Right renal cortex interstitium (tissue), 3 donors: ENCODE measurements at places on chromosomes 2 and 18.

DNA sequence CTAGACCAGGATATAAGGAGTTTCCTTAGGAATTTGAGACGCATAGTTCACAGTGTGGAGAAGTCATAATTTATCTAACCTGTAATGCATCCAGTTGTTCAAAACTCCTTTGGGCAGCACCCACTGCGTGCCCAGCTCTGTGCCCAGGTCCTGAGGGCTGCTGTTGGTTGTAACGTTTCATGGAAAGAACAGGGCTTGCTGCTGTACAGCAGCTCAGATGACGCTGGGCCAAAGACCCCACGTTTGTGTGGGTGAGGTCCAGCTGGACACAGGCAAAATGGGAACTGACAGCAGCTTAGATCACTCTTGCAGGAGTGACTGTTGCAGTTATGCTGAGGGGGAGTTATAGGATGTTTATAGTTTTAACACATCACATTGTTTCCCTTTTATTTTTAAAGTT, 30.0 kb upstream of the HS6ST1 start:
- DNase-seq = no peak

- DNase-seq = no peak
Observed at GRCh38 chr2:189536830-189537229, 43.8 kb downstream of the SLC40A1 start.

- DNase-seq = no peak
Observed at GRCh38 chr2:37344453-37345361, at the start of gene QPCT. Gene QPCT, plus strand, starts transcription at chr2:37344630. Its CDS starts 102 bp downstream, at chr2:37344732.

GRCh38 chr2:227782804-227783203, 30.8 kb upstream of the CCL20 start:
- no peak for DNase-seq

- DNase-seq = no peak
Observed at GRCh38 chr2:34159901-34160300, 560.8 kb upstream of the FAM98A start.

GRCh38 chr18:9894454-9895068, 8.8 kb downstream of the TXNDC2 start:
- no peak for DNase-seq

DNA sequence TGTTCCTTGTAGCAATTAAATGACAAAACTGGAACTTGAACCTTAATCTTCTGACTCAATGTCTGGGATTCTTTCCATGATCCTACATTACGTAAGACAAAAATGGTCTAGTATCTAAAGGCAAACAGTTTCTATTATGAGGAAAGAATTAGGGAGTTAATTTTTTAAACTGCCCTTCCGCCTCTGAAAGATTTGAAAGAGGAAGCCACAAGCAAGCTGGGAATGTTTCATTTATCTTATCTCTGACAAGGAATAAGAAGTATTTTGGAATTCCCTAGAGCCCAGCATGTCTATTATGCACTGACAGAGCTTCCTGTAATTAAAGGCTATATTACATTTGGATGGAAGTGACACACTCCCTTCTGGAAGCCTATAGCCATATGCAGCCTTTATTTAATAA, 558.8 kb upstream of the CDH2 start:
- DNase-seq = peak; percentile 4

DNA sequence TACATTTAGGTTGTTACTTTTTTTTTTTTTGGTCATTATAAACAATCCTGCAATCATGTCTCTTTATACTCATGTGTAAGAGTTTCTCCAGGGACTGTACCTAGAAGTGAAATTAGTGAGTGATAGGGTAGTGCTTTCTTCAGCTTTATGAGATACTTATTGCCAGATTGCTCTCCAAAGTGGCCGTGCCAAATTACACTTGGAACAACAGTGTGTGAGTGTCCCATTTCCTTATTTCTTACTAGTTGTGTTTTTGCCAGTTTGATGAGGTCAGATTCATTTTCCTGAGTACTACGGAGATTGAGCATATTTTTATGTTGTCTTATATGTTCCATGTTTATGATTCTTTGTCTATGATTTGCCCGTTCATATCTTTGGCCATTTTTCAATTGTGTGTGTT, 39.2 kb downstream of the GALNT1 start:
- no peak for DNase-seq

GRCh38 chr18:21242141-21242779, at the start of gene GREB1L:
Gene GREB1L, plus strand, starts transcription at chr18:21242232. Its CDS starts 141,287 bp downstream, at chr18:21383519.
- no peak for DNase-seq

DNA sequence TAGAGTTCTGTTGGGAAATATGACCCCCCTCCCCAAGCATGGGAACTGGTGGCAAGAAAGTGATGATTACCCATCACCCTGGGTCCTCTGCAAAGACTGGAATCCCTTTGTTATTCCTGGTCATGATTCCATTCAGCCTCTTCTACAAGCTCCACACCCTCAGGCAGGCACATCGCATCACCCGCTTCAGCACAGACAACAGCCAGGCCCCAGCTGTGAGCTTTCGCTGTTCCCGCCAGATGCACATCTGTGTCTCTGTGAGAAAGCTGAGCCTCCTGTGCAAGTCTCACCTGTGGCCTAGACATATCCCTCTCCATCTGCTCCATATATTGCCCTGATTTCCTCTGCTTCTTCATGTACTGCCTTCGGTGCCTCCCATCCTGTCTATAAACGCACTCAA, 368.0 kb upstream of the RAB6C start:
- no peak for DNase-seq

GRCh38 chr2:156325688-156326525, 6.6 kb downstream of the NR4A2 start:
- no peak for DNase-seq

DNA sequence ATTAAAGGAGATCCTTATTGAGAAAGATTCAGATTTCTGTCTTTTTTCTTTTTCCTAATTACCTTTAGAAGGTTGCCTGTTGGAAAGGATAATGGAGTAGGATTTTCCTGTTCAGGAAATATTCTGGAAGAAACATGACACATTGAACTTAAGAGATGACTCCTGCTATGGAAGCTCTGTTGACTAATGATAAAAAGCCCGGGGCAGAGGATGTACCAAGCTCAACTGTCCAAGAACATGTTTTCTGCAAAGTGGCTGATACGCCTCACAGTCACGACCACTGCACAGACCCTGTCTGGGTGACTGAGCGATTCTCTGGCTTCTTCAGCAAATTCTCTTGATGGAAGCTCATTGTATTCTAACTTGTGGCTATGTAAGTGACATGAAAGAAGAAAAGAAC, 86.2 kb upstream of the THOC1 start:
- DNase-seq = no peak

GRCh38 chr2:237156857-237157779, 71.4 kb downstream of the COPS8 start:
- DNase-seq = no peak

DNA sequence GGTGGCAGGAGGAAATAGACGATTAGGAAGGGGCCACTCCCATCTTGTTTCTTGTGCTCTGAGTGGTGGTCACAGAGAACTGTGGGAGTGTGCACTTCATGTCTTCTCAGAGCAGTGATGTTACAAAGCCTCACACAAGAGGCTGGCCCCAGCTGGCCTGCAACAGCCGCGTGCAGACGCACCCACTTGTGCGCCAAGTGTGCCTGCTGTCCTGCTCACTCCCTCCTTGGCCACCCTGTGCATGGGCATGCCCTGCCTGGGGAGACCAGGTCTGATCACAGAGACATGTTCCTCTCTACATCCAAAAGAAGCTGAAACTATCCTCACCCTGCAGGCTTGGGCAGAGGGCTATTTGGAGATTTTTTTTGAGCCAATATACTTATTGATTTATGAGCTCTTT, 108.4 kb downstream of the MRO start:
- DNase-seq = no peak

GRCh38 chr2:100544911-100545596, 17.7 kb upstream of the PDCL3 start:
- peak; percentile 13 for DNase-seq

GRCh38 chr18:46171331-46171730, 67.1 kb downstream of the HAUS1 start:
- no peak for DNase-seq

- peak; percentile 74 for DNase-seq
Observed at GRCh38 chr2:37832590-37833197, 92.4 kb upstream of the RMDN2 start.

GRCh38 chr2:128622955-128623620, 304.4 kb upstream of the HS6ST1 start:
- DNase-seq = no peak

GRCh38 chr2:190178066-190178722, 115.7 kb upstream of the MSTN start:
- no peak for DNase-seq

DNA sequence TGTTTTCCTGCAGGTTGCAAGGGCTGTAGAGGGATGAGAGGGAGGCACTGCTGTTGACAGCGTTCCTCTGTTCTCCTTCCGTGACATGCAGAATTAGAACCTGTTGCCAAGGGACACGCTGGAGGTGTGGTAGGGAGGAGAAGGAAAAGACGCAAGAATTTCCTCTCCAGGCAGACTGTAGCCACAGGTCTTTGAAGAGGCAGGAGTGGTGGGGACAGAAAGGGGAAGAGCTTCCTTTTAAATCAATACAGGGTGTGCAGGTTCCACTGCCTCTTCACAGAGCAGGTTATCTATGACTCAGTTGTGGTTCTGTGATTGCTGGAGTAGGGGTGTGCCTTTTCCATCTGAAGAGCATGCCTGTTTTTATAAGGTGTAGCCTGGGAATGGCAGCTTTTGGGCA, 133.0 kb downstream of the WDSUB1 start:
- DNase-seq = no peak

DNA sequence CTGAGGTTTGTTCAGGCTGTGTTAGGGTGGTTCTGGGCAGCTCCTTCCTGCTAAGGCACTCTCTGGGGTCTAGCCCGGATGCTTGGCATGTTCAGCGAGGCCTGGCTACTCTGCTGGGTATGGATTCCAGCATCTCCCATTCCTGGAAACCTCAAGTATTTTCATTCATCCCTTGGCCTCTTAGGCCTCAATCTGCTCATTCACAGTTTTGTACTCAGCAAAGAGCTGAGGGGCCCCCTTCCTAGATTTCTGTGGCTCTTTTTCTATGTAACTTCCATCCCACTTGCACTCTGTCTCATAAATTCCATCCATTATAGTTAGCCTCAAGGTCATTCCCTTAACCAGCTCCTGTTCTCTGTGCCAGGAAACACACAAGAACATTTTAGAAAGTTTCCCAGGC, 798.8 kb upstream of the HS6ST1 start:
- DNase-seq = no peak

DNA sequence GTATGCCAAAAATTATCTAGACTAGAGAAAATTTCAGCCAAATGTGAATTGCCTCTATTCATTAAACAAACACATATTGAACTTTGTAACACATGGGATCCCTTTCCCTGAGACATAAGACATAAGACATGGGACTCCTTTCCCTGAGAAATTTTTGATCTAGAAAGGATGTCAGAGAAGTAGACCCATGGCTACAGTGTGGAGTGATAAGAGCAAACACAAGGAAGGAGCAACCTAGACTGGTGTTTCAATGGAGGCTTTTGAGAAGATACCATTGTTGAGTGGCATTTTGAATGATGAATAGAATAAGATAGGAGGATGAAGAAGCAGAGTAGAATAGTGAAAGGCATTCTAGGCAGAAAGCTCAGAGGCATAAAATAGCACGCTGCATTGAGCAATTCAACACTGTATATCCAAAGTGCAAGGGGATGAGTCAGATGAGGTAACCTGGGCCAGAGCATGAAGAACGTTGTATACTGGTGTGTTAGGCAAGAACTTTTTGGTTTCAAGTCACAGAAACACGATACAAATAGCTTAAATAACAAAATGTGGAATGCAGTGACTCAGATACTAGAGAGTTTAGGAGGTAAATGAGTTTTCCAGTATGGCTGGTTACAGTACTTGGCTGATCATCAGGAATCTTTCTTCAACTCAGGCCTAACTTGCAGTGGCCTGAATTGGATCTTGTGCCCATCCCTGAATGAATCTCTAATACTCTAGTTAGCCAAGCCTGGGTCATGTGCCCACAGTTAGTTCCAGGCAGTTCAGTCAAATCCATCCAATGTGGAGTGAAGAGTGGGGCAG, 129.8 kb upstream of the TANK start:
- no peak for DNase-seq

GRCh38 chr2:37167636-37168180, 10.9 kb upstream of the EIF2AK2 start:
- no peak for DNase-seq

DNA sequence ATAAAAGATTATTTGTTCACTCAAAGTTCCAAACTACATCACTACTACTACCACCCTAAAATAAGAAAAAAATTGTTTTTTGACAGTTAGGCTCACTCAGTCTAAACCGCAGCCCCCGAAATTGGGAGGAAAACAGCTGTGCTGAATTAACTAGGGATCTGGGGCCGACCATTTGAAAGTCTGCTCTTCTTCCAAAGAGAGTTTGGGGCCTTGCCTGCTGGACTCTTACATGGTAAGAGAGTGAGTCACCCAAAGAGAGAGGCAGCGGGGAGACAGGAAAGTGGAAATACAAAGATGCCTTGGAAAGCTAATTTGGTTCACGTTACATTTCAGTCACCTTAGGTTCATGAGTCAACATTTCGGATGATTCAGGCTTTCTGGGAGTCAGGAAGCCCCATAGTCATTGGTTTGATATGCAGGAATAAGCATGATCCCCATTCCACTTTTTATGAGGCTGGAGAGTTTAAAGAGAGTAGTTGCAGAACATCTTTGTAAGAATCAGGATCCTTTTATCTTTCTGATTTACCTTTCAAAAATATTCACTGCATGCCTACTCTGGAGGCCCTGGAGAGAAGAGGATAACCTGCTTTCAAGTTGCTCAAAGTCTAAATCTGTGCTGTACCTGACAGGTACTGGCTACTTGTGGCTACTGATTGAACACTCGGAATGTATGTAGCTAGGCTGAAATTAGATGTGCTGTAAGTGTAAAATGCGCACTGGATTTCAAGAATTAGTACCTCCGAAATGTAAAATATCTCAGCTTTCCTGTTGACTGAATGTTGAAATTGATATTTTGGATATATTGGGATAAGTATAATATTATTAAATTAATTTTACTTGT, 995 bp upstream of the RTN4 start:
- no peak for DNase-seq

DNA sequence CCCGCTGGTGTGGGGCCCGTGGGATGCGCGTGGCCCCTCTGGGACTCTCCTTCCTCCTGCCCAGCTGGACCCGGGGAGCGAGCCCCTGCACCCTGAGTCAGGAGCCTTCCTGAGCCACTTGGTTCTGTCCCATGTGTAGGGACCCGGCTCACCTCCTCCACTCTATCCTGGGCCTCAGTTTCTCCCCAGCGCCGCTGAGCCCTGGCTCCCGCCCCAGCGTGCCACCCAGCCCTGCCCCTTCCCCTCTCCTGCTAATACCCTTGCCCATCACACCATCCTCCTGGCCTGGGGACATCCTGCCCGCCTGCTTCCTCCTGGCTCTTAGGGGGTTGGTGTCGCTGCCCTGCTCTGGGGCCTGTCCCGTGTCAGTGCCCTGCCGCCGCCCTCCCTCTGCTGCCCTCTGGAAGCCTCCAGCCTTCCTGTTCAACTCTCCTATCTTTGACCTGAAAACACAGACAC, 24.8 kb downstream of the GPC1 start:
- no peak for DNase-seq

GRCh38 chr2:10760794-10761504, 39.5 kb downstream of the ATP6V1C2 start:
- no peak for DNase-seq

- no peak for DNase-seq
Observed at GRCh38 chr2:118269408-118270051, 181.3 kb downstream of the INSIG2 start.

GRCh38 chr2:43124687-43125057, 101.7 kb downstream of the ZFP36L2 start:
- DNase-seq = no peak
